ENCODE measurements at places on chromosomes 12 and 14.
A peak's percentile ranks its signal among the peaks of the same experiment; 100 is the strongest.

GRCh38 chr12:111685811-111686573 lies at the start of the genes ACAD10 and BRAP:
ACAD10 (plus strand) TSS chr12:111686053; CDS start chr12:111692710, 6,657 bp downstream.
BRAP (minus strand) TSS chr12:111685956; CDS start chr12:111685792, 164 bp downstream.
- DNase-seq = peak; percentile 87

- no peak for DNase-seq
These were observed 31.9 kb upstream of the SOS2 start for GRCh38 chr14:50263321-50263720.

DNA sequence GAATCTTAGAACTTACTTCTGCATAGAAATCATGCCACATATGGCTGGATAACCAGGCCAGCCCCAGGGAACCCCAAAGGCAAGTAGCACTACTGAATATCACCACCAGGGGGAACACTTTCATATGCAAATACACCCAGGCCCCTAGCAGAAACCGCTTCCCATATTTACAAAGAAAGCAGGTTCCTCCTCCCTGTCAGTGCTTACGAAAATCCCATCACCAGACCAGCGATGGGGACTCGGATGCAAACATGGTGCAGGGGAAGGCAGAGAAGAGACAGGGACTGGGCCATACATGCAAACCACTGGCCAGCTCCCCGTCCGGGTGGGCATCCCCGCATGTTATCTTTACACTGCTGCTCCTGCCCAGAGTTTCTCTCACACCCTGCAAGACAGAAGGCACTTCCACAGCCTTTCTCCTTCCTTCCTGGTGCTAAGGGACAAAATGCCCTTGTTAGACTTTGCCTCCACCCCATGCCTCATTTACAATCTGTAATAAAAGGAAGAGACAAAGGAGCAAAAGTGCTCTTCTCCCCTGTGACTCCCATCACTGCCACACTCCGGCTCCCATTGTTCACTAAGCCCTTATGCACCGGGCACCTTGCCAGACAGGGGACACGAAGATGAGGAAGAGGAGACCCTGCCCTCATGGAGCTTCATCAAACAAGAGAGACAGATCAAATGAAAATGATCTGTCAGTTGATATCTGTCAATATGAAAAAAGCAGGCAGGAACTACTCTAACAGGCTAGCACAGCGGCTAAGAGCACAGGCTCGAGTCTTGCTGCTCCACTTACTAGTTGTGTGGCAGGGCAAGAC lies 62.3 kb downstream of the PTPN21 start:
- no peak for DNase-seq

GRCh38 chr12:31896514-31897039 lies 62.6 kb upstream of the RESF1 start:
- peak; percentile 70 for DNase-seq

- no peak for DNase-seq
These were observed 43.8 kb upstream of the ARID2 start for GRCh38 chr12:45685680-45686079.

DNA sequence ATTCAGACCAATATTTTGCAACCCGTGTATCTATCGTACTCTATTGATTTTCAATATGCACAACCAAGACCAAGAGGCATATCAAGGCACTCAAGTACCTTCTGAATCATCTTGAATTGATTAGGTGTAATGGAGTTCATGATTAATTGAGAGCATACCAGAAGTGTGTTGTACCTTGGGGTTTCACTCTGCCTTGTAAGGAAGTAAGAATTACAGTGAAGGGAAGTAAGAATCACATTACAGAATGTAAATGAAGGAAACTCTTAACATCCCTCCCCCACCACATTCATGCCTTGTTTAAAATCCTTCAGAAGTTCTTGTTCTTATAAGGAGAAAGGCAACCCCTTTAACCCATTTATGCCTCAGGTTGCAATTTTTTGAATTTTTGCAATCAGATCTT lies 5.4 kb upstream of the MGAT4C start:
- no peak for DNase-seq

GRCh38 chr12:541676-542324 lies 82.1 kb downstream of the B4GALNT3 start:
- DNase-seq = no peak

DNA sequence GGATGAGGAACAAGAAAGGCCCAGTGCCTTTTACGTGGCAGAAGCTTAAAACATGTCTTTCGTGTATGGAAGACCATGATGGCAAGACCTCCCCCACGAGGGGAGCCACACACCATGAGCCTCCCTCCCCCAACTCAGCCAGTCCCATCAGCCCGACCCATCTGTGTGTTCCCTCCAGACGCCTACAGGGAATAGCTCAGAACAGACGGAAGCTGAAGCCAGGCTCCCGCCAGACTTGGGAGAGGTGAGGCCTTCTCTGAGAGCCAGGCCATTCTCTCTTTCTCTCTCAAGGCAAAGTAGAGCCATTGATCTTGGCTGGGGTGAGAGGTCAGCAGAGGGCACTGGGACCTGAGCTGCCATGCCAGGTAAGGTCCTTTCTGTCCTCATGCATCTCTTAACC lies 9.5 kb downstream of the REM2 start:
- no peak for DNase-seq

GRCh38 chr12:104852896-104853295 lies 105.2 kb downstream of the SLC41A2 start:
- no peak for DNase-seq

- no peak for DNase-seq
These were observed 81.0 kb downstream of the ASCL4 start for GRCh38 chr12:107855471-107855870.

- DNase-seq = no peak
These were observed at the start of gene CLEC14A for GRCh38 chr14:38255673-38256532. CLEC14A (minus strand) TSS chr14:38256093; CDS start chr14:38256022, 71 bp downstream.

DNA sequence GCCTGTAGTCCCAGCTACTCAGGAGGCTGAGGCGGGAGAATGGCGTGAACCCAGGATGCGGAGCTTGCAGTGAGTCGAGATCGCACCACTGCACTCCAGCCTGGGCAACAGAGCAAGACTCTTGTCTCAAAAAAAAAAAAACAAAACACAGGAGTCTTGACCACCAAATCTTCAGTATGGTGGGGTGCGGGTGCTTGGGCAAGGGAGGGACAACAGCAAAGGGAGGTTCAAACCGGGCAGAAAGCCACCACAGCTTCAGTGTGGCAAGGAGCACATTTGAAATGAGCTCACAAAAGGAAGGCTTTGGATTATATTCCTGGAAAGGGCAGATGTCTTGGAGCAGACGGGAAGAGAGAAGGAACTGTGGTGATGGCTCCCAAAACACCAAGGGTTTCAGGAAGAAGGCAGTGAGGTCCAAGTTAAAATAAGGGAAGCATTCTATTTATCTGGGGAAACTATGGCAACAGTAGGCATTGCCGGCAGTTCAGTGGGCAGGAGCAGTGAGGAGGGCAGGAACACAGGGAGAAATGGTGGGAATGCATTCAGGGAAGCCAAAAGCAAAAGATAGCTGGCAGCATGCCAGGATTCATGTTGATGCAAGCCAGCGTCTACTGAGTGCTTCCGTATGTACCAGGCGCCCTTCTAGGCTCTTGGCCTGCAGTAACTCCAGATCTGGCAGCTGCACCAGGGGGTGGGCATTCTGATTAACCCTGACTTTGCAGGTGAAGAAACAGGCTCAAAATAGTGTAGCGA lies 51.0 kb upstream of the SRSF5 start:
- DNase-seq = no peak

- no peak for DNase-seq
These were observed 110.2 kb downstream of the SNAPC1 start for GRCh38 chr14:61872452-61872851.

DNA sequence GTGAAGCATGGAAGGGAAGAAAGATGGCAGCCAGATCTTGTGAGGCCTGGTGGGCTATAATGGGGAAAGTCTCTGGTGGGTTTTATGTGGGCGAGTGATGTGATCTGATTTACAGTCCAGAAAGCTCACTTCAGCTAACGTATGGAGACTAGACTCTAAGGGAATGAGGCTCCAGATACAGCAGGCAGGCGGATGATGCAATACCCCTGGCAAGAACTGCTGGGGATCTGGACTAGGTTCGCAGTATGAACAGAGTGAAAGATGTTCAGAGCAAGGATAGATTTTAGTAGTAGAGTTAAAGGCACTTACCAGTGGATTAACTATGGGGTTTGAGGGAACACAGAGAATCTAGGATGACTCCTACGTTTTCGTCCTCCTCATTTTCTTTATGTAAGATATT lies 253.1 kb downstream of the ANO2 start:
- DNase-seq = no peak

DNA sequence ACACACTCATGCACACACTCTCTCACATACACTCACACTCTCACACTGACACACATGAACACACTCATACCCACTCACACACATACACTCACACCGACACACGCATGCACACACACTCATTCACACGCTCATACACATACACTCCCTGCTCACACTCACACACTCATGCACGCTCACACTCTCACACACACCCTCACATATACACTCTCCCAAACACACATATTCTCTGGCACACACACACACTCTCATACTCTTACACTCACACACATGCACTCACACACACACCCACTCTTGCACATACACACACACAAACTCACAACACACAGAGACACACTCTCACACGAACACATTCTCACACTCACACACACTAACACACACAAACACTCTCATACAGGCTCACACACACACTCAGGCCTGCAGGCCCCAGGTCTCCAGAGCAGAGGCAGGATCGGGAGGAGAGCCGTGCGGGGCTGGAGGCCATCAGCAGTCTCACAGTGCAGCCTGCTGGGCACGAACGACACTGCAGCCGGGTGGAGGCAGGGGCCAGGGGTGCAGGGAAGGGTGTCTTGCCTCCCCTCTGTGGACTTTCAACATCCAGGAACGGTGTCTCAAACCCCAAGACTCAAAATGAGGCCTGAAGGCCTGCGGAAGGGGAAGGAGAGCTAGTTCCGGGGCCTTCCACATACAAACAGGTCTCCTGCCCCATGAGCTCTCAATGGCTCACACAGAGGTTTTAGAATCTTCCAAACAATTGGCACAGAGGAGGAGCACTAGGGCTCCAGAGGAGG lies 148.7 kb downstream of the ANO2 start:
- no peak for DNase-seq

- DNase-seq = no peak
These were observed 87.7 kb downstream of the KCNH5 start for GRCh38 chr14:62957562-62957961.

DNA sequence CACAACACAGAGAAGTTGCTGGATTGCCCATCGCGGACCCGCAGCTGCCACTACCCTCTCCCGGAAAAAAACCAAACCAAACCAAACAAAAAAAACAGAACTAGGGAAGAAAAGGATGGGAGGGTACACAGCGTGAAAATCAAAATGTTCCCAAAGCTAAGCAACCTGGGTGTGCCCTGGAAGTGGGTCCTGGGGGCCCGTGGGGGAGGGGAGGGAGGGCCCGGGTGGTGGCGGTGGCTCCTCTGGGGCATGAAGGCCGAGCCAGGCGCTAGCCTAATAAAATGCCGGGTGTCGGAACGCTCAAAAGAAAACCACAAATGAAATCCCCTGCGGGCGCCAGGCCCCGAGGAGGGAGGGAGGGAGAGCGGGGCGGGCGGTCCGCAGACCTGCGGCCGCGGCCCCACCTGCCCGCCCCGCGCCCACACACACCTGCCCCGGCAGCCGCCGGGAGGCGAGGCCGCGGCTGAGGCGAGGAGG lies 787 bp downstream of the HECTD4 start:
- peak; percentile 27 for DNase-seq

- DNase-seq = no peak
These were observed 7.7 kb downstream of the SSH1 start for GRCh38 chr12:108849660-108850059.

- no peak for DNase-seq
These were observed 17.0 kb downstream of the RIC8B start for GRCh38 chr12:106791531-106791930.

DNA sequence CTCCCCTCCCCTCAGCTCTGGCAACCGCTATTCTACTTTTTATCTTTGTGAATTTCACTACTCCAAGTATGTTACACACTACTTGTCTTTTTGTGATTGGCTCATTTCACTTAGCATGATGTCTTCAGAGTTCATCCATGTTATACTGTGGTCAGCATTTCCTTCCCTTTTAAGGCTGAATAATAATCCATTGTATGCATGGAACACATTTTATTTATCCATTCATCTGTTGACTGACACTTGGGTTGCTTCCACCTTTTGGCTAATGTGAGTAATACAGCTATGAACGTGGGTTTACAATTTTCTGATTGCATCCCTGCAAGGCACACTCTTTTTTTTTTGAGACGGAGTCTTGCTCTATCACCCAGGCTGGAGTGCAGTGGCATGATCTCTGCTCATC lies 53.0 kb upstream of the FUT8 start:
- DNase-seq = no peak

DNA sequence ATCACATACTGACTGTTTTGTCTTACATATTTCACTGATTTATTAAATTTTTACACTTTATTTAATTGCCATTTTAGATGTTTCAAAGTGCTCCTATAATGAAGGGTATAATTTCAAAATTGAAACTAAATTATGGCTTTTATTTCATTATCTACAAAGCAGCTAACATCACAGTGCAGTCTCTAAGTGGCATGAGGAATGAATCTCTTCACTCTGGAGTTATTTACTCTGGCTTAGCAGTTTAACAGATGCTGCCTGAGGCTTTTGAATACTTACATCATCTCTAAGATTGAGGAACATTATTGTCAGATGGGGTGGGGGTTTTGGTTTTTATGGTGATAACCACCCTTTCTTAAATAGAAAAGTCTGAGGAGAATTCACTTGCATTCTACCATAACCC lies 386.4 kb downstream of the TRHDE start:
- no peak for DNase-seq

DNA sequence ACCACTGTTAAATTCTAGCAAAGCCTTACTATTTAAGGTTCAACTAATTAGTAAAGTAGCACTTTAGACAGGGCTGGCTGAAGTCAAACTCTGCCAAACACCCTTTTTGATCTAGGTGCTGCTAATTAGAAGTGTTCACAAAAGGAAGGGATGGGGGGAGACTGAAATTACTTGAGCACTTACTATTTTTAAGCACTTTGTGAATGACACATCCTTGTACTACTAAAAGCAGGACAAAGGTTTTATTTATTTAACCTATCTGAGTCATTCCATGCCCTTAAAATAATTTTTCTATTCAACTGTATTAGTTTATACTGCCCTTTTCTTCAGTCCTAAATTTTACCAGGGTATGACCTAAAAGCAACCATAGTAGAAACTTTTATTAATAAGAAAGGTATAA lies 20.1 kb downstream of the MBIP start:
- no peak for DNase-seq

- DNase-seq = no peak
These were observed 6.5 kb upstream of the PLXNC1 start for GRCh38 chr12:94141892-94142291.

Measured in activated T-helper 9 cell treated with anti-CD3 and anti-CD28 coated beads, Interleukin-2, amount 50 U/mL, for 16 hours (primary cell).